ENCODE measurements at places on chromosomes 7 and 10.
A peak's percentile ranks its signal among the peaks of the same experiment; 100 is the strongest.

DNA sequence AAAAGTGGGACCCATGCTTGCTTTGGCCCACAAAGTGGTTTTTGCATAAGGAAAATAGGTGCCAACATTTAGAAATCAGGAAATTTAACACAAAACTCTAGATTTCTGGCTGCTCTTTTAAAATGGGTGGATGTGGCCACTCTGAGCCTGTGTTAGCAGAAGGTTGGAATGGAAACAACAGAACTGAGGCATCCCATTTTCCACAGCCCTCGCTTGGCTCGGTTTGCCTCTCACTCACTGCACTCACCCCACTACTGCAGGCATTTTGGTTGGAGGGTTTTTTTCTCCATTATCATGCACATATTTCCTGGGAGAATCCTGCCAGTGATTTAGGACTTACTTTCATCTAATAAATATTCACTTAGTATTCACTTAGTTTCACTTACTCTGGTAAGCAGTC is 178.9 kb downstream of the BICC1 start:
- no peak for DNase-seq

GRCh38 chr10:48982584-48982983 is 42.9 kb upstream of the LRRC18 start:
- DNase-seq = no peak

- no peak for DNase-seq
Measured at GRCh38 chr7:50591480-50592438, 26.6 kb upstream of the DDC start.

GRCh38 chr7:128097211-128097731 is 66.0 kb upstream of the LRRC4 start:
- DNase-seq = no peak

DNA sequence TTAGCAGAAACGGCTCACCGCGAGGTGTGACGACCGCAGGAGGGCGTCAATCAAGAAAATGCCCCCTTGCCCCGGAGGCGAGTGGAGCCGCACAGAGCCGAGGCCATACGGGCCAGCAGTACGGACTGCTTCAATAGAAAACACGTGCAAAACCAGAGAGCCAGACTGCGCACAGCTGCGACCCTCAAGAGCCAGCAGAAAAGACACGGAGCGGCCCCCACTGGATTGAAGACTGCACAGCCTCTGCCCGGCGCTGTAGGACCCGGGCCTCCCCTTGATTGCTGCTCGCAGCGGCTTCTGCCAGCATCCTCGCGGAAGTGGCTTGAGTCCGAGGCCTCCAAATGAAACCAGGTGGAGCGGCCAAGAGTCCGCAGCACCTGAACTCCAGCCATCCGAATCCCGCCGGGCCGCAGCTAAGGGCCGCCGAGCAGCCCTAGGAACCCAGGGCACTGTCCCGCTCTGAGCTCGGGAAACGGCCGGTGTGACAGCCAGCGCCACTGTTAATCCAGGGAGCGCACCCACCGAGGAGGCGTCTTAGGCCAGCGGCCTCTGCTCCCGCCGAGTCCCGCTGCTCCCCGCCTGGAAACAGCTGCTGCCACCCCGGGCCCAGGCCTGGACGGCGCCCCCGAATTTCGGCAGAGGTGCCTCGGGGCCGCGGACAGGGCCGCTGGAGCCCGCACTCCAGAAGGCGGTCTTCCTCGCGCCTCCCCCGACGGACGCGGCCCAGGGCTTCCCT is 660 bp upstream of the HHEX start:
- DNase-seq = peak; percentile 40

- no peak for DNase-seq
Measured at GRCh38 chr7:87507446-87507845, 32.0 kb upstream of the ABCB4 start.

GRCh38 chr7:1523844-1524243 is 6.7 kb upstream of the MAFK start:
- no peak for DNase-seq

GRCh38 chr7:50475340-50475739 is 25.2 kb upstream of the FIGNL1 start:
- DNase-seq = no peak

DNA sequence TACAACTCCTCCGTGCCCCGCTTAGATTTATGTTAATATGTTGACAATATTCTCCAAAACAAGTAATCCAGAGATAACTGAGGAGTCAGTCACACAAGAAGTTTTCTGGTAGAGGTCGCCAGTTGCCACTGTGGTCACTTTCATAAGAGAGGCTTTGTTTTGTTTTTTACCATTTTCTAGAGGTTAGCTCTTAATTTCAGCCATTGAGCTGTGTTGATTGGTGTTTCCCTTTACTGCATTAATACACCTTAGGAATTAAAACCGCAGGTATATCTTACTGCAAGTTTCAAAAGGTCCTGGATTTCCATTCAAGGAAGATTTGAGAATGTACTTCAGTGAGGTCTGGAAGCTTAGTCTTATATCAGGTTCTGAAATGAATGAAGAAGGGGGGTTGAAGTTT is 3.5 kb downstream of the BMI1 start:
- no peak for DNase-seq

GRCh38 chr7:148058753-148059152 is 531.8 kb upstream of the C7orf33 start:
- DNase-seq = no peak

- DNase-seq = no peak
Measured at GRCh38 chr7:2092279-2092678, 140.5 kb downstream of the MAD1L1 start.

DNA sequence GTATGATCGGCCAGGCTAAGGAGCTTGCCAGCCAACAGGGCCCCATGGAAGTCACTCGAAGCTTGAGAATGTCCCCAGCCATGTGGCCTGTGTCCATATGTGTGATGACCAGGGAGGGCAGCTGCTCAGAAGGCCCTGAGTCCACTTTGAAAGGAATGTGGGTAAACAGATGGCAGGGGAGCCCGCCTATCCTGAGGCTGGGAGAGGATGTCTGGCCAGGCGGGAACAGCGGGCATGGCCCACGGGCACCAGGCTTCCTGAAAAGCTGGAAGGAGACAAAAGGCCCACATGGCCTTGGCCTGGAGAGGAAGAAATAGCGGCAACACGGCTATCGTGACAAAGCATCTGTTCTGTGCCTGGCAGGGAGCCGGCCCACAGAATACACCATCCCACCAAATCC is 137.9 kb upstream of the PPIF start:
- DNase-seq = no peak

GRCh38 chr7:44286618-44287487 is 38.5 kb downstream of the CAMK2B start:
- no peak for DNase-seq

DNA sequence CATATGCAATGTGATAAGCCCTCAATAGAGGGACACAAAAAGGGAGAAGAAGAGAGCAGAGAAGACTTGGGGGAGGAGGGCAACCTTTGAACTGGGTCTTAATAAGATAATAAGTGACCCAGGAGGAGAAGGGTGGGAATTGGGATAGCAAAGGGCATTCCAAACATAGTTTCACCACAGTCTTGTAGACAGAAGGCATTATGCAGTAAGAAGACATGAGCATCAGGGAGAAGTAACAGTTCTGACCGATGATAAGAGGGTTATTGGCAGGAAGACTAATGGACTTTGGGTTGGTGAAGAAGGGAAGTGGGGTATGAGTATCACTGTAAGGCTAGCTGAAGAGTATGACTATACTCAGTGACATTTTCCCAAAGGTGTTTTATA is 63.6 kb downstream of the TES start:
- no peak for DNase-seq

- peak; percentile 89 for DNase-seq
Measured at GRCh38 chr10:59907918-59908807, 1.8 kb upstream of the CCDC6 start.

DNA sequence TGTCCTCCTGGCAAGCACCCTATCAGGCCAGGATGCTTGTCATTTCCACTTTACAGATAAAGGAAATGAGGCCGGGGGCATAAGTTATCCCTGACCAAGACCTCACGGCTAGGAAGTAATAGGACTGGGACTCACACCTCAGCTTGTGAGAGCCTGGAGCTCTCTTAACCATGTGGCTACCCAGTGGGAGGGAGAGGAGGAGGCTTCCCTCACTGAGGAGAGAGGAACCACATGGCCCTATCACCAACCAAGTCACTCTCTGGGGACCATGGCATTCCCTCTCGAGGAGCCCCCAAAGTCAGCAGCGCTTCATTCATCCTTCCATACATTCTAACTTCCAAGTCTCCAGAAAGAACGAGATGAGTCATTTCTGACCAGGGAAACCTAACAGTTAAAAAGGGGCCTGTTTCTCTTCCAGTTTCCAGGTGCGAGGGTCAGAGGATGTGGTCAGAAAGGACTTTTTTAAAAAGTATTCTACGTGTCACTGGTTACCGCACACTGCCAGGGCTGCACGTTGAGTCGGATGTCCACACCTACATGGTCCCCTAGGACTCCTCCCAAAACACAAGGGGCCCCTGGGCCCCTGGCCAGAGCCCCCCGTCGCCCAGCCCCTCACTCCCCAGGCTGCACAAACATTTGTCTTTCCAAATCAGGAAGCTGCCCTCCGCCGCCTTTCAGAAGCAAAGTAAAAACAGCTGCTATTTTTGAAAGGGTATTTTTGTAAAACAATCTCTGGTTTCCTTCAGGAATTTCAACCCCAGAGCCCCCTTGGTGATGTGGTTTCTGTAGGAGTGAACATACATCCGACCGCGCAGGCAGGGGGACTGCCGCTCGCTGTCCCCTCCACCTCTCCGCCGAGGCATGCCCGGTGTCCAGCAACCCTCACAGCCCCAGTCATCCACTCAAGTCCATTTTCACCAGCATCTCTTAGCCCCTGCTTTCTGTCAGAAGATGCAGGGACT is 128.2 kb upstream of the CHST15 start:
- no peak for DNase-seq

DNA sequence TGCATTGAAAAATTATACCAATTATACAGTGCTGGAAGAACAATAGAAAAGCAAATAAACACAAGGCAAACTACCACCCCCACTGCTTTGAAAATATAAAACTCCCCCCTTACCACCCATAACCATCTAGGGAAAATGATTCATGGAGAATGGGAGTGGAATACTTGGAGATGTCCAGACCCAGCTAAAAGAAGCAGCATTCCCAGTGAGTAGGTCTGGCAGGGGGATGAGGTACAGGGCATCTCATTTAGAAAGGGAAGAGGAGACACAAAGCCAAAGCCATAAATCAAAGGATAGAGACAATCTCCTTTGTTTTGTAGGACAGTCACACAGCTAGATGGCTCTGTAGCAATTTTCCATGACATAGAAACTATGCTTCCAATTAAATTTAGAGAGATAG is 36.0 kb upstream of the DGKI start:
- no peak for DNase-seq

- DNase-seq = no peak
Measured at GRCh38 chr7:69678494-69679187, 80.4 kb downstream of the AUTS2 start.

DNA sequence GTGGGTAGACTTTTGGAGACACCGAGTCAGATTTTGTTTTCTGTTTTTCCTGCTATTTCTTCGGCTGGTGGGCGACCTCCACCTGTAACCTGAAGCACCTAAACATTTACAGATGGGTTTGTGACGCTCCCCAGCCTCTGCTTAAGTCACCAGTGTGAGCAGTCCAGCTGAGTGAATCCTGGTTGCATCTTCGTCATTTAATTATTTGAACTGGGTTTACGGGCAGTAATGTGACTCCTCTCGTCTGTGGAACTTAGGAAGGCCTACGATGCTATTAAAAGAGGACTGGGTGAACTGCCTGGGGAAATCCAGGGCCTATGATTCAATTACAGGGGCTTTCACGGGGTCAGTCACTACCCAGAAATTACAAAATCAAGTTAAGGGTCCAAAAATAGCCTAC is 52.5 kb downstream of the WNT2 start:
- no peak for DNase-seq

DNA sequence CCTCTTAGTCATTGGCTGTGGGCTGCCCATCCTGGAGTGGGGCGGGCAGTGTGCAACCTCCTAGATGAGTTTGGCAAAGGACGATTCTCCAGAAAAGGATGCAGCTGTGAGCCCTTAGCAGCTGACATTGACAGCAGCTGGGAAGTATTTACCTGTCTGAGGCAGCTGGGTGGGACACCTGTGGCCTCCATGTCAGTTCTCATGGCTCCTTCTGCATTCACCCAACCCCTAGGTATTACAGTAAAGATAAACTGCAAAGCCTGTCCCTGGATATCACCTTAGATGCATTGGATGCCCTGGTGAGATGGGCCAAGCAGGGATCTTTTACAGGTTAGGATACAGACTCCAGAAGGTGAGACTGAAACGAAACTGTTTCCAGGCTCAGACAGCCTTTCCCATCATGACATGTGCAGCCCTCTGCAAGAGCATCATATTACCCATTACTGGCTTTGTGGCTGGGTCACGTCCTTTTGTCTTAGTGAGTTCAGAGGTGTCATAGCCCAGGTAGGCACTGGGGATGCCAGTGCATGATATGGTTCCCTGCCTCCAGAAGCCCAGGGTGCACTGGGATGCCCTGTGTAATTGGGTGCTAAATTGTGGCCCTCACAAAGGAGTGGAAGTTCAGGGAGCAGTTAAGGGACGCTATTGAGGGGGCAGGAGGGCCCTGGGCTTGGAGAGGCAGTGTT is 28.9 kb downstream of the MINDY4 start:
- no peak for DNase-seq

DNA sequence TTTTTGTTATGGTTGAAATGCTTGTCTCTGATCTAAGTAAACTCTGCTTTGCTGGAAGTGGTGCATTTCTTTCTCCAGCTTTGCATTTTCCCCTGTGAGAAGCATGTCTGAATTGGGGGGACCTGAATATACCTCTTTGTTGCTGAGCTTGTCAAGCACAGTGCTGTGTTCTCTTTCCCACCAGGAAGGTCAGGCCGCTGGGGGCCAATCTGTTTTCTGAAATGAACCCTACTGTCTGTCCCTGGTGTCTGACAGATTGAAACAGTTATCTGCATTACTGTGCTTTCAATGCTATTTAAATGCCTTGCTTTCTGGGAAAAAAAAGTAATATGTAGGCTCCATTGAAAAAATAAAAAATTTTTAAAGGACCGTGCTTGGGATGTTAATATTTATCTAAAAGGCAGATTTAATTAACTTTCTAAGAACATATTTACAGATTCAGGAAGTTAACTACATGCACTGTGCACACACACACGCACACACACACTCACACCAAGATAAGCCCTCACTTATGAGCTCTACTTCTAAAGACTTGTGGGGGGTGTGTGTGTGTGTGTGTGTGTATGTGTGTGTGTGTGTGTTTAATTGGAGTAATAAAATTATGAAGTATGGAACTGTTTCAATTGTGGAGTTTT is 127.0 kb upstream of the FZD1 start:
- no peak for DNase-seq

DNA sequence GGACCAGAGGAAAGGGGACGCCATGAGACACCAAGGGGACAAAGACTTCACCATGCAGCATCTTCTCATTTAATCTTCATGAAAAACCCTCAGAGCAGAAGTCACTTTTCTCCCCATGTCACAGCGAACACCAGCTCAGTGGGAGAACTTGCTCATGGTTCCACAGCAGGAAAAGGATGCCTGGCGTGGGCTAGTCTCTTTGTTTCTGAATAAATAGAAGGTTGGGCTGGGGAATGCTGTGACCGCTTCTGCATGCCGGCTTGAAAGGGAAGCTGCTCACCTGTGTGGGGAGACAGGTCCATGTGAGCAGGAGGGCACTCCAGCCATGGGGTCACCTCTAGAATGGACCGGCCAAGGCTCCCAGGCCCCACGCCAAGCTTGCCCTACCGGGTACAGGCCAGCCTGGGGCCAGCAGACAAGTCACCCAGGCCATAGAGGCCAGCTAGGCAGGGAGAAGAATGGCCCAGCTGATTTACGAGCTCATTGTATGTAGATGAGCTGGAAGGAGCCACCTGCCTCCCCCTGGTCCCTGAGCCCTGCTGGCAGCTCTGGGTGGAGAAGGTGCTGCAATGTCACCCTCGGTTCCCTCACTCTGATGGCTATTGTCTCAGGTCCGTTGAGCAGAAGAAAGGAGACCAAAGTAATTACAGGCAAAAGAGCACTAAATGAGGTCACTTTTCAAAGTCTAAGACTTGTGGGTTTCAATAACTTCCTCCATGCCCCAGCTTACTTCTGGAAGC is 82.0 kb upstream of the PDZD8 start:
- no peak for DNase-seq

Data from cardiac fibroblast (primary cell).